ENCODE measurements at places on chromosomes 6 and 20.
A peak's percentile ranks its signal among the peaks of the same experiment; 100 is the strongest.

DNA sequence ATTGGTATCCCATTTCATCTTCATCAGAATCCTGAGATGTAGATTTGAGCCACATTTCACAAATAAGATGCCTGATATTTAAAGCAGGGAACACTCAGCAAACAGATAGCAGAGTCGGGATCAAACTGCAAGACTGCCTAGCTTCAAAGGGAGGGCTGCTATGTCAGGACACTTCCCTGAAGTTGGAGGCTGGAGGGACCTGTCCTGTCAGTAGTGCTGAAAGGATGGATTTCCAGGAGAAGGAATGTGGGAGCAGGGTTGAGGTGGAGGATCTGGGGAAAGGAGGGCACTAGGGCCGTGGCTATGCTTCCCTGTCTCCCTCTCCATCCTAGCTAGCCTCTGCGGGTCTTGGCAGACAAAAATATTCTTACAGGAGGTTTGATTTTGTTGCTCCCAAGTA, 32.2 kb downstream of the COX4I2 start:
- DNase-seq: no peak

- DNase-seq: no peak
These were observed 32.1 kb downstream of the SCAF8 start for GRCh38 chr6:154765273-154765672.

DNA sequence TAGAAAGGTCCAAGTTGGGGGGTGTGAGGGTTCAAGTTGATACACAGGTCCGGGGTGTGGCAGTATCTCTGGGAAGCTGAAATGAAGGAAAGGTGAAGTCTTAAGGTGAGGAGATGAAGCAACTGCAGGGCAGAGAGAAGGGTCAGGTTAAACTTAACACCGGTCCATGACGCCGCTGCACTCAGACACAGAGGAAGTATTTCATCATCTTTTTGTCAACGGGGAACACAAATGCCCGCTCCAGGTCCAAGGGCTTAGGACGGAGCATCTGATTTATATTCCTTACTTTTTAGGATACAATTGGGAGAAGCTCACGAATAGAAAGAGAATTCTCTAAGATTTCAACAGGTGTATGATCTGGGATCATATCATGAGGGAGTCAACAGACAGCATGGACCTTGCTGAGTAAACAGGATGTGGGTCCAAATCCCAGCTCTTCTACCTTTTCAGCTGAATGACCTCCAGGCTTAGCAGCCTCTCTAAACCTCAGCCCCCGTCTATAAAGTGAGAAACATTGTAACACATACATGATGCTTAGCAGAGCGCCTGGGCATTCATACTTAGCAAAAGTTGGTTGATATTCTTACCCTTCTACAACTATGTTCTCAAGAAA, 197.5 kb downstream of the ATXN1 start:
- no peak for DNase-seq

- DNase-seq: no peak
These were observed 8.6 kb downstream of the CD83 start for GRCh38 chr6:14126191-14126590.

- DNase-seq: no peak
These were observed 73.5 kb downstream of the PREX1 start for GRCh38 chr20:48754292-48754691.

DNA sequence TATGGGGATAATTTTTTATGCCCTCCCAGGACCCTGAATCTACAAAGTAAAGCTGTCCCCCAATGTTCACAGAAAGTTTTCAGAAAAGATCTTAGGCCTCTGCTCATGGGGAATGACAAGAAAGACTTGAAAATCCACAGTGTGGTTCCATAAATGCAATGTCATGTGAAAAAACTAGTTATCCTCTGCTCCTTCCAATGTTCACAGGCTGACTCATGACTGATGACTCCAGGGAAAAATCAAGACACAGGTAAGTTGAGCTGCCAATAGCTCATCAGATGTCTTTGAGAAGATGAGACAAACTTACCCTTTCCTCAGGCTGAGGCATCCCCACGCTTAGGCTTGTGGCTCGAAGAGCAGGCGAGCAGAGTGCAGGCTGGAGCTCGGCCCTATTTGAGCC, 14.8 kb upstream of the BCLAF1 start:
- DNase-seq: no peak

DNA sequence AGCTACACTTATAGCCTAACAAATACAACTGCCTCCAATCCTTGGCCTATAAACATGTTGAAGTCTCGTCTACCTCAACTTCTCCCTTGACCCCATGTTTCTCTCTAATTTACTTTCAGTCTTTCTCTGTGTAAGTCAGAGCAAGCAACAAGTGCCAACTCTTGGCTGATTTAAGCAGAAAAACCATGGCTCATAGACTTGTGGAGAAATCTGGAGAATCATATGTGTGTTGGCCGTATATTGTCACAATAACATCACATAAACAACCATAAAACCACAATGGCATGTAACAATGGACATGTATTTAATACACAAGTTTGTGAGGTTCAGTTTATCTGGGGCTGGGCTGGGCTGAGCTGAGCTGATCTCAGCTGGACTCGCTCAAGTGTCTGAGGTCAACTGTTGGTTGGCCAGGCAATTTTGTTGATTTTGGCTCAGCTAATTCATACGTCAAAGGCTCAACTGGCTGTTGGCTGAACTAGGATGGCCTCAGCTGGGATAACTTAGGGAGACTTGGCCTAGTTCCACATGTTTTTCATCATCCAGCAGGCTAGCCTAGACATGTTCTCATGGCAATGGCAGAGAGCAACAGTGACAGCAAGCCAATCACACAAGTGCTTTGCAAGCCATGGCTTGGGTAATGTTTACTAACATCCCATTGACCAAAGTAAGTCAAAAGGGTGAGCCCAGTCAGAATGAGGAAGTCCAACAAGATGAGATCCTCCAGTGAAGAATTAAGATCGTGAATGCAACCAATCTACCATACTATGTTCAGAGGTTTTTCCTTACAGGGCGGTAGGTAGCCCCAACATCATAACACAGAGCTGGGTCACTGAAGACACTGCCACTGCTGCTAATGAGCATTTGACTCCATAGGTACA, 12.9 kb upstream of the TBC1D22B start:
- no peak for DNase-seq

DNA sequence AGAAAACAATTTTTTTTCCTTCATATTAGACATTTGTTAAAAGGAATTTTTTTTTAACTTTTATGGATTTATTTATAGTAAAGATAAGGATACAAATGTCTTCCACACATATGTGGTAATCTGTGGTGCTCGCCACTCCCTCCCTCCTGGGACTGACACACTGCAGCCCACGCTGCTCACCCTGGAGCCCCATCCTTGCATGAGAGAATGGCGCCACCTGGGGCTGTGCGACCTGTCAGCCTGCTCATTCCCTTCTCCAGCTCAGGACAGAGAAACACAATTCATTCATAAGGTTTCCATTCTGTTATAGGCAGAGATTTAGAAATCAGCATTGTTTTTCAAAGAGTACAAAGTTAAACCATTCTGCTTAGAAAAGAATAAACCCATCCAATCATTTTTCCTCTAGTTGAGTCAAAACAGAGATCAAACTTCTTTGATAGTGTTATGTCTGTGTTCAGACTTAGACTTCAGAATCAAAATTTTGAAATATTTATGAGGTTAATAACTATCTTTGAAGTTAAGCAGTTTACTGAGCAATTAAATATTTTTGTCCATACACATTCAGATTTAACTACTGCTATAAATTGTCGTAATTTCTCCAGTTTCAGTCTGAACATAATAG, 42.8 kb upstream of the DYNLRB1 start:
- peak; percentile 27 for DNase-seq

DNA sequence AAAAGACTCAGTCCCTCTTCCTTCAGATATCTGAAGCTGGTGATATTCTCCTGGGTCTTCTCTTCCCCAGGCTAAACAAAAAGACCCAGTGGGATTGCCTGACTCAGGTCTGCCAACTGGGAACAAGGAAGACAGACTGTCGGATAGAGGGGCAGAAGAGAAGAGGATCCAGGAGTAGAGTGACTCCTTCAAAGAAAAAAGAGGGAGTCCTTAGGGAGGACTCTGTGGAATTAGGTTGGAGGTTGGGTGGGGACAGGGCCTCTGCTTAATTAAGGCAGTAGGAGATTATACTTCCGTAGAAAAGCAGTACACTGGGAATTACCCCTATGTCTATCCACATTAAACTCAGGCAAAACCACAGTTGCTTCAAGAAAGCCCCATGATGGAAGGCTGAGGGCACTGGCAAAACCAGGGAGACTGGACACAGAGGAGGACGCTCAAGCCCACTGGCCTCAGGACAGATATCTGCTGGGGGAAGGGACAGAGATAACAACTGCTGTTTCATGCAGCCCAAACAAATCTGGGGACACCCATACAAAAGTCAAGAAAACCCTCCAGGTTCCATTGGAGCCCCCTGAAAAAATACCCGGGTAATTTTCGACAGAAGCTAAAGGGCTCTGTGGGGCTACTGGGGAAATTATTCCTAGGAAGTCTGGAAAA, 5.7 kb downstream of the BCL2L1 start:
- DNase-seq: no peak
